Stimulated activated CD4-positive, alpha-beta T cell treated with anti-CD3 and anti-CD28 coated beads, Interleukin-15, amount 100 ng/mL, for 1 hour (primary cell): ENCODE measurements at places on chromosomes 6 and 20.

GRCh38 chr20:58005581-58006345, 222.7 kb downstream of the ANKRD60 start:
- DNase-seq = no peak

- DNase-seq = no peak
Observed at GRCh38 chr20:37804584-37805566, 98.1 kb upstream of the VSTM2L start.

GRCh38 chr20:39132093-39132492, 169.9 kb downstream of the DHX35 start:
- no peak for DNase-seq

DNA sequence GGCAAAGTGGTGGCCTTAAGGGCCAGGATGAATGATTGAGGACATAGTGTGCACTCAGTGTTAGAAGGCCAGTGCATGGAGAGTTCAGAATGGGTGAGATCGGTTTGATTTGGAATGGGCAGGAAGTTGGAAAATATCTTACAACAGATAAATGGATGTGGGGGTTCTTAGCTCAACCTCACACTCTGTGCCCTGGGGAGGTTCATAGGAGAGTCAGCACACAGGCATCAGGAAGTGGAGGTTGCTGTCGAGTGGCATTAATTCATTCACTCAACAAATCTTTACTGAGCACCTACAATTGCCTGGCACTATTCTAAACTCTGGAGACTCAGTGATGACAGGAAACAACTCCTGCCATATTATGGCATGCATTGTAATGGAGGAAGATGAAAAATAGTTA, 313.7 kb upstream of the SUPT3H start:
- no peak for DNase-seq

- DNase-seq = no peak
Observed at GRCh38 chr6:7697820-7698623, 27.9 kb upstream of the BMP6 start.
